ENCODE measurements at places on chromosomes 3 and 15. TPM values are rescaled to one million over a fixed set of nuclear protein-coding genes. Genes with fewer than 3 reads are reported as not detected.

TNNC1 gene
- total RNA-seq, result 1,875 TPM

SPTBN5 gene
- total RNA-seq, result 2.1 TPM

GRCh38 chr3:55194376-55194775 lies 266.5 kb upstream of the LRTM1 start:
- no peak for DNase-seq

DNA sequence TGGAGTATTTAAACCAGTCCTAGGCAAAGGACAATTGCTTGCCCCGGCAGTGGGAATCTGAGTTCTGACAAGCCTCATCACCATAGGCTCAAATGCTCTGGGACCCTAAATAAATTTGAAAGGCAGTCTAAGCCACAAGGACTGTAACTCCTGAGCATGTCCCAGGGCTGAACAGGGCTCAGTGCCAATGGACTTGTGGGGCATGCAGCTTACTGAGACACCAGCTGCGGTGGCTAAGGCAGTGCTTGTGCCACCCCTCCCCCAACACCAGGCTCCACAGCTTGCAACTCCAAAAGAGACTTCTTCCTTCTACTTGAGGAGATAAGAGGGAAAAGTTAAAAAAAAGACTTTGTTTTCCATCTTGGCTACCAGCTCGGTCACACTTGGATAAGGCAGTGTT lies 289.7 kb upstream of the DCBLD2 start:
- DNase-seq, result no peak

DNA sequence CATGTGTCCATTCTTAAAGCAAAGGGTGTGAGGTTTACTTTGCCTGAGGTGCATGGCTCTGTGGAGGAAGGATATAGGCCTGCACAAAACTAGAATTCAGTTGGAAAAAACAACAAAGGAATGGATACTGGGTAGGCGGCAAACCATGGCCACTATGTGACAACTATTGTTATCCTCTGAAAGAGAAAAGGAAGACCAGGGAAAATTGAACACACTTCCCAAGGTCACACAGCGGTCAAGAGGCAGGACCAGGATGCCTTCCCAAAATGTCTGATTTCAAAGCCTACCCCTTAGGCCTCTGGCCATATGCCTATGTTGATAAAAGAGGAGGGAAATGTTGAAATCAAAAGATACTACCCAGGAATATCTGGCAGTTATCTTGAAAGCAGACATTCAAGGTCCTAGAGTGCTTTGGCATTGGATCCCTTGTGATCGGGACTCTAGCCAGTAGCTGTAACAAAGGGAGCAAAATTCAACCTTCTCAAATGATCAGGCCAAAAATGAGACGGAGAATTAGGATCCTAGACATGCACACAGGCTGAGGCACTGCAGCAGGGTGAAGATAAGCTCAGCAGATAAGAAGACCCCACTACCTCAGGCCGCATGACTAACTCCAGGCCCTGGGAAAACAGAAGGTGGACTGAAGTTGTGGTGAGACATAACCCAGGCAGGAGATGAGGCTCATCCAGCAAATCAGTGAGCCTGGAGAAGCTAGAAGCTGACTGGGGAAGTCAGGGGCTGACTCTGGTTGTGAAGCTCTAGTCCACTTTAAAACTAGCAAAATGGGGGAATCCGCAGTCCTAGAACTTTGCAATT lies 292.2 kb downstream of the NEK10 start:
- no peak for DNase-seq

DNA sequence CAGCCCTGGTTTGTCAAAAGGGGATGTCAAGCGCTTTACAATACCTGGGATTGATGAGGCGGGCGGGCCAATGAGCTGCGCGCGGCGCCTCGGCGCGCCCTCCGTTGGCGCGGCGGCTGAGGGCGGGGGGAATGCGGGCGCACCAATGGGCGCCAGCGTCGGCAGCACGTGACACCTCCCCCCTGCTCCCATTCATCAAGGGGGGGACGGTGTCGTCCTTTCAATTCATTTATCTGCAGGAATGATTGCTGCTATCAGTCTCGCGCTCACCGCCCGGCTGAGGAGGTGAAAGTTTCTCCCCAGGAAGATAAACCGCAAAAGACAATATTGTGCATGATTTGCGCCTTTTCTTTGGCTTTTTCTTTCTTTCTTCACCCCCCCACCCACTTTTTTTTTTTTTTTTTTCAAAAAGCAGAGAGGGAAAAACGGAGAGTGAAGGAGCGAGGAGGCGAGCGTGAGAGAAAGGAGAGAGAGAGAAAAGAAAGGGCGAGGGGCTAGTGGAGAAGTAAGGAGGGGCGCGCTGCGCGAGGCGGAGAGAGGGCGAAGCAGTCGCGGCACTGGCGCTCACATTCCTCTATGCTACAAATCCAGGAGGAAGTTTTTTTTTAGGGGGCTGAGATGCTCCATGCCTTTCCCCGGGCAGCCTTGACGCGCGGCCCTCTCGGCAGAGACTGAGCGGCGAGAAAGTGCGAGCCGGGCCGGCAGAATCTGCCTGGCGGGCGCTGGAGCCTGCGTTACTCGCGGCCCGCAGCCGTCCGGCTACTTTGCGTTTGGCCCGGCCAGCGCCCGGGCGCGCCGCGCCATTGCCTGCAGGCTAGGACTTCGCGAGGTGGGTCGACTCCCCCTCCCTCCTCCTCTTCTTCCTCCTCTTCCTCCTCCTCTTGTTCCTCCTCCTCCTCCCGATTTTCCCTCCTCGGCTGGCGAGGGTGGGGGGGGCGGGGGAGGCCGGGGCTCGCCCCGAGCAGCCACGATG lies at the start of gene ZIC1:
ZIC1 (plus strand) TSS at position 223 of the 973 bp plus-strand sequence; CDS start at position 971, 748 bp downstream.
- no peak for DNase-seq

DPPA2 gene
- total RNA-seq, result not detected

DNA sequence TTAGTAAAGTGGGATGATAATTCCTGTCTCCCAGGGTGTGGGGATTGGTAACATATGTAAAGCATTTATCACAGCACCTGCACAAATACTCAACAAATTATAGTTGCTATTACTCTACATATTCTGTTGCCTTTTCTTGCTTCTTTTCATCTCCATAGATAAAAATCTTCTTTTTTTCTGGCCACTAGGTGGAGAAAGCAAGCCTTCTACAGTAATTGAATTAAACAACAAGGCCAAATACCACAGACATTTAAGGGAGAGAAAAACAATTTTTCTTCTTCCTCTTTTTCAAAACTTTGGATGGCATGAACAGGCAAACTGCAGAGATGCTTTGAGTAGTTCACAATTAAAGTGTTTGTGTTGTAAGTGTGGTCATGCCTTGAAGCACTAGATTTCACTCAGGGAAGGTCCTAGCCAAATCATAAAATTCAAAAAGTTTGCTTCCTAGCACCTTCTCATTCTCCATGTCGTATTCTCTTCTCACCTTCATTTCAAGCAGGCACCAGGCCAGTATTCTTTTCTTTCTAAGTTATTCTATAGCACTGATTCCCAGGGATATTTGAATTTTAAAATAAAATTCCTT lies 493.4 kb upstream of the TGFBR2 start:
- DNase-seq, result peak; percentile 74

DNA sequence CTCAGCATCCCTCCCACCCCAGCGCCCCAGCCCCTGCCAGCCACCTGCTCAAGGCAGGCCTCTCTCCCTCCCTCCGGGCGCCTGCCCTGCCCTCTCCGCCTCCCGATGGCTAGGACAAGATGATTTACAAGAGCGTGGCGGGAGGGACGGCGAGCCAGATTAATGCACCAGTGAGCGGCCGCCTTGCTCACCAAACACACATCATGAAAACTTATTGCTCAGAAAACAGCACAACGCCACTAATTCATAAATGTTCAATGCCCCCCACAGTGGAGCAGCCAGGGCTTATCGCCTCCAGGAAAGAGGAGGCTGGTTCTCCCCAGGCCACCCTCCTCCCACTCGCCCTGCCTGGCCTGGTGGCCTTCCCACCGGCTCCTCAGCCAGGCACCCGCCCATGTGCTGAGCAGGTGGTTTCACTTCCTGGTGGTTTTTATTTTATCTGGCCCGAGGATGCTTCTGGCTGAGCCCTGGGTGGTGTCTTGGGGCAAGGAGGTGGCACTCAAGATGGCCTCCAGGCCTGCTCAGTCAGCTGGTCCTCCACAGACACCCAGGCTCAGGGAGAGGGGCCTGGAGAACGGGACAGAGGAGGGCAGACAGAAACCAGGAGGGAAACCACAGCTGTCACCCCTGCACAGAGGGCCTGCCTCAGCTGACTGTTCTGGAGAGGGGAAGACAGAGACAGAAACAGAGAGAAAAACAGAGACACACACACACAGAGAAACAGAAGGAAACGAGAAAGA lies 284.9 kb downstream of the UACA start:
- DNase-seq, result no peak

GRCh38 chr15:67421105-67421504 lies 99.8 kb upstream of the C15orf61 start:
- no peak for DNase-seq

DNA sequence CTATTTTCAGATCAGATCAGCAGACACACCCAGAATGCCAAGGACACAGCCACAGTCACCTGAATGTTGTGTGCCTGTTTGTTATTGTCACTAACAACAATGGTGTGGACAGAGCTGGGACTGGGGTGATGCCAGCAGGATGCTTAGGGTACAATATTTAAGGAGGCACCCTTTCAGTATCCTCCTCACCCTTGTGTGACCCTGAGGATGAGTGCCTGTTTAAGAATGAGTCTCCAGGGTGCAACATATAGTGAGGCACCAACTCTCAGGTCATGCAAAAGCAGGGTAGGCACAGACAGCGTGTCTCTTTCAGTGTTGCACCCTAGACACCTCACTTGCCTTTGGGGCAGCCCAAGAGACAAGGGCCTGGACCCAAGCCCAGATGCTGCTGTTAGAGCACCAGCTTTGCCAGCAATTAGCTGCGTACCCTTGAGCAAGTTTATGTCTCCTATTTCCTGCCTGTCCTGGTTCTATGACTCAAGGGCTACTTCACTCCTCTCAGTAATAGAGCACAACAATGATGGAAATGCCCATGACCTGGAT lies 122.6 kb downstream of the AQP9 start:
- no peak for DNase-seq

SLC35G2 gene
- 0.27 TPM for total RNA-seq

PAQR9 gene
- 0.18 TPM for total RNA-seq

DNA sequence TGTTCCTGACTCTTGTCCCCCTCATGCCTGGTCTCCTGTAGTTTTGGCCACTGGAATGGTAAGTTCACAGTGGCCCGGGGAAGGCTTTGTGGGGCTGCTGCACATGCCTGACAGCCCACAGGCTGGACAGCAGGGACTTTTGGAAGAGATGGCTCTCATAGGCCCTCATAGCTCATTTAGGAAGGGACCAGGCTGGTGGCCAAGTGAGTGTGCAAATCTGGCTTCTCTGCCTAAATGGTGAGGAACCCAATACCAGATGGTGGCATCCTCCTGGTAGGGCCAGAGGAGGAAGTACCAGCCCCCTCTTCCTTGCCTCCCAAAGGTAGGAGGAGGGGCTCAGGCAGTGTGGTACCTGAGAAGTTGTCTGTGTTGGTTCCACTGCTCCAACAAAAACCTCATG lies 25.6 kb downstream of the ALPK3 start:
- DNase-seq, result no peak

STOML1 gene
- total RNA-seq, result 8.8 TPM

DNA sequence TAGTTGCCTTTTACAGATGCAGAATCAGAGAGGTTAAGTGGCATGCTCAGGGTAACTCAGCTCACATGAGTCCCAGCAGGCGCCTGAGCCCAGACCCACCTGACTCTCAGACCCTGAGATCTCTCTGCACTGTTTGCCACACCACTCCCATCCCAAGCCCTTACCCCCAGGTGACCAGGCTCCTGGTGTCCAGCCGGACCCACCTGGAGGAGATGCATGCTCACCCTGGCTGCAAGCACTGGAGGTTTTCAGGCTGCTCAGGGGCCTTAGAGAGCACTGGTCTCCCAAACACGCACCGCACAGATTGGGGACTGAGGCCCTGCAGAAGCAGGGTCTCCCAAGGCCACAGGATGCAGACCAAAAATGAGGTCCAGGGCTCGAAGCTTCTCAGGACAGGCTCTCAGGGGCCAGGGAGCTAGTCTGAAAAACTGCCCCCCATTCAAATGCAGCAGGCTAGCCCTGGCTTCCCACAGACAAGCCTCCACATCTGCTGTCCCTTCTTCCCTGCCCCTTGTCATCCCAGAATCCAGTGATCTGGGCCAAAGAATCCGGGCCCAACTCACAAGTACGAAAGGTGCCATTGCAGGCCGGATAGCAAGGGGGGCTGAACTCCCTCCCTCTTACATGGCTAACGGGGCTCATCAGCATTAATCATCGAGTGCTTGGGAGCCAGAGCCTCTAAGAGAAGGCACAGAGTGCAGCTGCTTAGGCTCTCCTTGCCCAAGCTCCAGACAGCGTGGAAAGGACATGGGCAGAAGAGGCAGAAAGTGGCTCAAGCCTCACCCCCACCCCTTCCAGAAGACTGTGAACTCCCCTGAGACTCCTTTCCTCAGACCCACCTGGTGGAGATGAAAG lies 90.2 kb upstream of the PRR20G start:
- DNase-seq, result no peak

UBA7 gene
- 1.5 TPM for total RNA-seq

DNA sequence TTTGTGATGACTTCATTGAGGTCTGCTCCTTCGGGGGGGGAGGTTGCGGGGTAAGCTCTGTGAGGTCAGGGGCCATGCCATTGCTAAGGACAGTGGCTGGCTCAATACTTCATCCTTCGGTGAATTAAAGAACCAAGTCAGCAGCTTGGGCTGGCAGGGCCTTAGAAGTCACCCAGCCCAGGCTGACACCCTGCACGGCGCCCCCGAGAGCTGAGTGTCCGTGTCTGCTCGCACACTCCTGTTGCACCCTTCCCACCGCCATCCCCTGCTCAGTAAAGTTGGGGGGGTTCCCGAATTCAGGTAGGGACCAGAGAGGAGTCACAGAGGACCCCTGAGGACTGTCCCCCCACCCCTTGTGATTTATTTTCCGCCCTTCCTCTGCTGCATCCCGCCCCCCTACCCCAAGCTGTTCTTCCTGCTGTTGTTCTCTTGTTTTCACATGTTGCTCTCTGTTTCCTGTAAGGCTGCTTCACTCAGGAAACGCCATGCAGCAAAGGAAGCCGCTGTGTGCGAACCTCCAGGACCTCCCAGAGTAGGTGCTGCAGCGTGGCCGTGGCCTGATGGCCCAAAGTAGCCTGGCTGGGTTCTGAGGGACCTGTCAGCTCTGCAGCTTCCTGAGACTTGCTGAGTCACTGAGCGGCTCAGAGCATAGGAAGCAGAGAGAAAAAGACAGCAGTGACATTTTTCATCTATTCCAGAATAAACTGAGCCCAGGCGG lies 14.4 kb downstream of the EFCC1 start:
- peak; percentile 36 for DNase-seq

DNA sequence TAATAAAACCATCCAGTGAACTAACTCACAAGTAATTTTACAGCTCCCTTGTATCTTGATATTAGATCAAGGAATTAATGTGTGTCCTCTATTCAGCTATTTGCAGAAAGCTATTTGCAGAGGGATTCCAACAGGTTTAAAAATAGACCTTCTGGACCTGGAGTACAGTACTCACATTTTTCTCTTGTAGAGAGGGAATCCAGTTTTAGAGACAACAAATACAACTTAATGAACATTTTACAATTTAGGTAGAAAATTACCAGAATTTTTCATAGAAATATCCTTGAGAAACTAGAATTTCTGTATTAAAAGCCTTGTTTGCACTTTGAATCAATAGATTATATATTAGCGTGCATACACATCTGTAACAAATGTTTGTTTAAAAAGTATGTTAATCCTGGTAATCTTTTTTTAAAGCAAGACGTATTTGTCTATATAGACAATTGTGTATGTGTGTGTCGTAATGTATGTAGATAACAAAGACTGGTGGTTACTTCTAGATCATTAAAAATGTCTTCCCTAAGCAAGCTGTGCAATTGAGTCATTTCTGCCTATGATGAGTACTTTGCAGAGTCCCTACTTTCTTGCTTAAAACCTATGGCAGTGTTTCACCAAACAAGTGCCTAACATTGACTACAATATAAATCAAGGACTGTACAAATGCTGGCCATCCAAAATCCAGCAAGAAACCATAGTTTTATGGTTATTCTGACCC lies 57.9 kb downstream of the PPP2R3A start:
- DNase-seq, result peak; percentile 4
